ENCODE measurements at places on chromosomes 4 and X.

GRCh38 chr4:6714954-6715353 is 1.0 kb upstream of the BLOC1S4 start:
- DNase-seq = no peak

GRCh38 chr4:46975812-46976553 is 17.4 kb downstream of the GABRA4 start:
- no peak for DNase-seq

DNA sequence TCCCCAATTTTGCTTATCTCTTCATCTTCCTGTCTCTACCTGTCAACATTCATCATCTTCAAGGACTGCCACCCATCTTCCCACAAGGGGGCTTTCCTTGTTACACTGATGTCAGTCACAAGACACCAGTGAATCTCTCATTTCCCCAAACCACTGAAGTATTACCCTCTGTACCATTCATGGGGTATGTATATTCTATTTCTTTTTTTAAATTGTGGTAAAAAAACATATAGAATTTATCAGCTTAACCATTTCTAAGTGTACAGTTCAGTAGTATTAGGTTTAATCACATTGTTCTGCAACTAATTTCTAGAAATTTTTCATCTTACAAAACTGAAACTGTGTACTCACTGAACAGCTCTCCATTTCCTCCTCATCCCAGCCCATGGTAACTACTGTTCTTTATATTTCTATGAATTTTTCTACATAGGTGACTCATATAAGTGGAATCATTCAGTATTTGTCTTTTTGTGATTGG is 98.6 kb downstream of the LARP7 start:
- no peak for DNase-seq

- DNase-seq = no peak
Measured at GRCh38 chrX:153688506-153688905, 780 bp downstream of the SLC6A8 start.

DNA sequence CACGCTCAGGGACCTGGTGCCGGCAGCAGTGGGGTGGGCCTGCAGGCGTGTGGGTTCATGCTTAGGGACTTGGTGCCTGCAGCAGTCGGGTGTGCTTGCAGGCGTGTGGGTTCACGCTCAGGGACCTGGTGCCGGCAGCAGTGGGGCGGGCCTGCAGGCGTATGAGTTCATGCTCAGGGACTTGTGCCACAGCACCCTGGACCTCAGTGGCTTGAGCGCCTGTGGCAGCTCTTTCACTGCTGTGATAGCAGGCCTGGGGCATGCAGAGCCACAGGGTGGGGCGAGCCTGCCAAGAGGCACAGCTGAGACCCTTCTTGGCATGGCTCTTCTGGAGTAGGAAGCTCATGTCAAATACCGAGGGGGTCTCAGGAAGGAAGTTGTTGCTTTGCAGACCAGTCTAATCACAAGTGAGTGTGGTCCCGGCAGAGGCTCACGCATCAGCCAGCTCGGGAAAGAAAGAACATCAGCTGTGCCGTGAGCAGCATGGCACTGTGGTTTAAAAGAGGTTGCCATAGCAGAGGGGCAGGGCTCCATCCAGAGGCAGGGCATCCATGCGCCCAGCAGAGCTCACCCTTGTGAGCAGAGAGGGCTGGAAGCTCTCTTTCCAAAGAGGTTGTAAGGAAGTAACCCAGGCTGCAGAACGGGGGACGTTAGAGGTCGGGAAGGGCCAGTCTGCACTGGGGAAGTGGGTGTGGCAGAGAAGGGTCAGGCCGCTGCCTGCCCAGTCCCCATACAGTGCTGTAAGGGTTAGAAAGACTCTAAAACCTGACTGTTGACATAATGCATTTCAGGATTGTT is 21.1 kb downstream of the PIGG start:
- no peak for DNase-seq

- no peak for DNase-seq
Measured at GRCh38 chr4:76105652-76106051, 31.1 kb downstream of the ART3 start.

- no peak for DNase-seq
Measured at GRCh38 chr4:69773484-69773883, 13.1 kb upstream of the SULT1B1 start.

GRCh38 chr4:57114973-57115372 is 4.8 kb upstream of the IGFBP7 start:
- no peak for DNase-seq

DNA sequence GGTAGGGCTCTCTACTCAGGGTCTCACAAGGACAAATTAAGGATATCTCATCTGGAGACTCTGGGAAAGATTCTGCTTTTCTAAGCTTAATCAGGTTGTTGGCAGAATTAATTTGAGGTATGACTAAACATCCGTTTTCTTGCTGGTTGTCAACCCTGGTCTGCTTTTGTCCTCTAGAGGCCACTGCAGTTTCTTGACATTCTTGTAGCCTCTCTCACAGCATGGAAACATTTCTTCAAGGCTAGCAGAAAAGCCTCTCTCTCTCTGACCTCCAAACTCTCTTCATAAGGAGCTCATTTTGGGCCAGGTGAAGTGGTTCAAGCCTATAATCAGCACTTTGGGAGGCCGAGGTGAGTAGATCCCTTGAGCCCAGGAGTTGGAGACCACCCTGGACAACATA is 749.5 kb upstream of the PCDH7 start:
- DNase-seq = no peak

GRCh38 chr4:184370711-184371389 is 103.5 kb downstream of the IRF2 start:
- no peak for DNase-seq

DNA sequence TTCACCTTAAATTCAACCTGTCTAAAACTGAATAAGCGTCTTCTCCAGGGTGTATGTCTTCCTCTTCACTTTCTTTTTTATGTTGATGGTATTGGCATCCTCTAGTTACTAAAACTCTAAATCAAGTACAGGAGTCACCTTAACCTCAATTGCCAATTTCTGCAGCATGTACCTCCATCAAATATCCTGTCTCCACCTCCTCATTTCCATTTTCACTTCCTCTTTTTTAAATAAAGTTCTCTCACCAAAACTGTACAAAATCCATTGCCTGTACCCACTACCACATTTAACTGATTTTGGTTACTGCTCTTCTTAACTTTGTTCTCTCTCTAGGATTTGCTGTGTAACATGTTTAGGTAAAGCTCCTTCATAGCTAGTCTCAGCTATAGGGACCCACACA is 9.2 kb upstream of the NPFFR2 start:
- no peak for DNase-seq

DNA sequence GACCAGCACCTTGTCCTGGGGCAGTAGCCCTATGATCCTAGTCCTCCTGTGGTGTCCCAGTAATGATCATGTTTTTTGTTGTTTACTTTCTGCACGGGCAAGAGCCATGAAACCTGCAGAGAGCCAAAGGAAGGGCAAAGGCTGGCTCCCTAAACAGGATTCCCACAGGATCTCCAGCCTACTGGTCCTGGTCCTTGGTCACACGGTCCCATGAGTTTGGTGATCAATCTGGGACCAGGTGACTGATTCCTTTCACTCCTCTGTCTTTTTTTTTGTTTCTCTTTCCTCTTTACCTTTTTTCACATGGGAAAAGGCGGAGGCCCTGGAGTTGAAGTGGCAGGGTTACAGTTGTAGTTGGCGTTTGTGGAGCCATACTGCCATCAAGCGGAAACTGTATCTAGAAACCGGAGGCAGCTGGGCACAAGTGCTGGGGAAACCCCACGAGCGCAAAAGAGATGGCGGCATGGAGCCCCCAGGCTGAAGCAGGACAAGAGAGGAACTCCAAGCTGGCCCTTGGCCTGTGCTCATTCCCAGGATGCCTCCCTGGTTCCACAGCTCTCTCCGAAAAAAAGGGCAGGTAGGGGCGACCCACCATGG is 34.6 kb downstream of the NBDY start:
- no peak for DNase-seq

DNA sequence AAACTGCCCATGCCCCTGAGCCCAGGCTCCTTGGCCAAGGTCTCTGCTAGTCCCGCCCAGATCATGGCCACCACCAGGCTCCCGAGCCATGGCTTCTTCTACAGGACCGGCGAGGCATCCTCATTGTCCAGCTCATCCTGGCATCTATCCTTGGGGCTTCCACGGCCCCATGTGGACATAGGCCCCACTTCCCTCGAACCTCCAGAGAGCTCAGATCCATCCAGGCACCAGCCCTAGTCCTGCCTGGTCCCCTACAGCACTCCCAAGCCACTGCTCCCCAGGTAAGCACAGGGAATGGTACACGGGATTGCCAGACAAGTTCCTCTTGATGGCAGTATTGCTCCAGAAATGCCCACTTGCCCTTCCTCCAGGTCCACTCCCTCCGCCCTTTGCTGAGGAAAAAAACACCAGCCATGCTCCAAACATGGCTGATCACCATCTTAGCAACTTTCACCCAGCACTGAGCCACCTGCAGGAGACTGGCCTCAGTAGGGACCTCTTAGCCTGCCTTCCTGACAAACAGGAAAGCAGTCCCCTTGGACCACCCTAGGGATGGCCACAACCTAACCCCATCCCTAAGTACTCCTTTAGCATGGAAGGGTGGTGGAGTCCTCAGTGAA is 272.1 kb upstream of the AGTR2 start:
- DNase-seq = no peak

DNA sequence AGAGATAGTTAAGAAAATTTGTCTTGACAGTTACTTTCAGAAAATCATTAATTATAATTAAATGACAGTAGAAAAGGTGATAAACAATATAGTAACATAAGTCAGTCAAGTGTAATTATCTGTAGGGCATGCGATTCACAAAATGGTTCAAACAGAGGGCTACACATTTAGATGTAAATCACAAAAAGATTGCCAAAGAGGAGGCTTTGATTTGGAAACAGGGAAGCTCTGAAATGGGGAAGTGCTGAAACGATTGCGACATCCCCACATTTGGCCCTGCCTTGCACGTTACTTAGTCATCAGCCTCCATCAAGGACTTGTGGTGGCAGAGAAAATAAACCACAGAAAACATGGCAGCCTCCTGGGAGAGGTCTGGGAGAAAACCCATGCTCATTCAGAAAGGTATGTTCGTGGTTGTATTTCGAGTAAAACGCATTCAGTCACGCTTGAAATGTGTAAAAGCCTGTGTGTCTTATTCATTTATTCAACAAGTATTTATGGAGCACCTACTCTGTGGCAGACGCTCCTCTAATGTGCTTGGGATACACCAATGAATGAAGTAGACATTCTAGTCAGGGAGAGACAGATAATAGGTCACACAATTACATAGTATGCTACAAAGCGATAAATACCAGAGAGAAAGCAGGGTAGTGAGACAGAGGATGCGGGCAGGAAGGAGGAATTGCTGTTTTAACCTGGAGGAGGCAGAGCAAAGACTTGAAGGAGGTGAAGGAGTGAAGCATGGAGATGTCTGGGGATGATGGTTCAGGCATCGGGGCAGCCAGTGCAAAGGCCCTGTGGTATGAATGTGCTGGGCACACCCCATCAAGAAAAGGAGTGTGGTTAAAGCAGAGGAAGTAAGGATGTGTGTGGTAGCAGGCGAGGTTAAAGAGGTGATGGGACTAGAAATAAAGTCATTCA is 7.8 kb downstream of the RBM47 start:
- peak; percentile 82 for DNase-seq

DNA sequence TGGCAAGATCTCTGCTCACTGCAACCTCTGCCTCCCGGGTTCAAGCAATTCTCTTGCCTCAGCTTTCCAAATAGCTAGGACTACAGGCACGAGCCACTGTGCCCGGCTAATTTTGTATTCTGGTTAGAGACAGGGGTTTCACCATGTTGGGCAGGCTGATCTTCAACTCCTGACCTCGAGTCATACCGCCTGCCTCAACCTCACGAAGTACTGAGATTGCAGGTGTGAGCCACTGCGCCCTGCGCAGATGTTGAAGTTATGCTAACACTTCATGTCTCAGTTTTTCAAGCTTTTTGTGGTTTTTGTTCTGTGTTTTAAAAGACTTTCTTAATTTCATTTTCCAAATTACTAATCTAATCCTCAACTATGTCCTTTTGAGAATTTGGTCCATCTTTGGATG is 154.4 kb upstream of the TLL1 start:
- DNase-seq = no peak

- no peak for DNase-seq
Measured at GRCh38 chrX:38937400-38937799, 136.1 kb downstream of the MID1IP1 start.

DNA sequence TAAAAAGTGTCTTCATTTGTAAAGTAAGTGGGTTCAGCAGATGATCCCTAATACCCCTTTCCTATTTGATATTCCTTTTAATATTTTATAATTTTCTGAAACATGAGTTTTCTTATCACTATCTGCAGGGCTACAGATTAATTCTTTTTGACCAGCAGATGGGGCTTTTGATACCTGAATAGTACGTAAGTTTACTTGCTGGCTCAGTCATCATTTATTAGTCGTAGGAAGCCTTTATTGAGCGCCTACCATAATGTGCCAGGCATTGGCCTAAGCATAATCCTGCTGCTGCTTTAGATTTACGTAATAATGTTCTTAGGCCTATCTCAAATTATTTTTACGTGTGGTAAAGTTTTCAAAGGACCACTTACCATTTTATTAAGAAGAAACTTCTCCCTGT is 33.1 kb downstream of the OSTC start:
- DNase-seq = no peak

DNA sequence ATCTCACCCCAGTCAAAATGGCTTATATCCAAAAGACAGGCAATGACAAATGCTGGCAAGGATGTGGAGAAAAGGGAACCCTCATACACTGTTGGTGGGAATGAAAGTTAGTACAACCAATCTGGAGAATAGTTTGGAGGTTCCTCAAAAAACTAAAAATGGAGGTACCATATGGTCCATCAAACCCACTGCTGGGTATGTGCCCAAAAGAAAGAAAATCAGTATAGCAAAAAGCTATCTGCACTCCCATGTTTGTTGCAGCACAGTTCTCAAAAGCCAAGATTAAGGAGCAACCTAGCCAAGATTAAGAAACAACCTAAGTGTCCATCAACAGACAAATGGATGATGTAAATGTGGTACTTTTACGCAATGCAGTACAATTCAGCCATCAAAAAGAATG is 70.7 kb downstream of the DCAF12L1 start:
- DNase-seq = no peak

DNA sequence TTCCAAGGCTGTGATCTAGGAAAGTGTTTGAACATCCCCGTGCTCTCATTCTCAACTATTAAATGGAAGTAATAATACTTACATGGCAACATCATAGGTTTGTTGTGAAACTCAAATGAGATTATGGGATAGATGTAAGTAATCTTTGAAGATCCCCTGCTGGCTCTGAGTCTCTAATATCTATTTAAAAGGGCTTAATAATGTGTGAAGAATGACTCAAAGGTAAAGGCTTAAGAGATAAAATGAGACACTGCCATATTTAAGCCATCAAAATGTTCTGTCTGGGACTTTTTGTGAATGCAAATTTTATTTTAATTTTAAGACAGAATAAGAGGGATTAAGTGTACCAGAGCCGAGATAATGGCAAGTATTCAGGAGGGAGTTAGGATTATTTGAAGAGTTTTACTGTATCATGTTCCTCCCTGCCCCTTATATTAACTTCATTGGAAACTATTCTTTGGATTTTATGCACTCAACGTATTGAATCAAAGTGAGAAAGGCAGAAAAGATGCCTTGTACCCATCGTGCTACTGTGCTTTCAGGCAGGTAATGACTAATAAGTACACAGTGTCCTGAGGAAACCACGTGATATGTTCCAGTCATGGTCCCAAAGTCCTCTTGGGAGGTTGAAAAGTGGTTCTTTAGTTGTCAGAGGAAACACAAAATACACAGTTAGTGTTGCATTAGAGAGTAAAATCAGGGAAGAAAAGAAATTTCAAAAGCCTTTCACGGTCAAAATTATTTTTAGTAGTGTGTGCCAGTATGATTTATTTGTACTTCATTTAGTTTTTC is 192.4 kb downstream of the RBM46 start:
- no peak for DNase-seq

All from amniotic stem cell (primary cell).